NCI-H1092 (cell line): ENCODE measurements at places on chromosomes 16 and 17.

DNA sequence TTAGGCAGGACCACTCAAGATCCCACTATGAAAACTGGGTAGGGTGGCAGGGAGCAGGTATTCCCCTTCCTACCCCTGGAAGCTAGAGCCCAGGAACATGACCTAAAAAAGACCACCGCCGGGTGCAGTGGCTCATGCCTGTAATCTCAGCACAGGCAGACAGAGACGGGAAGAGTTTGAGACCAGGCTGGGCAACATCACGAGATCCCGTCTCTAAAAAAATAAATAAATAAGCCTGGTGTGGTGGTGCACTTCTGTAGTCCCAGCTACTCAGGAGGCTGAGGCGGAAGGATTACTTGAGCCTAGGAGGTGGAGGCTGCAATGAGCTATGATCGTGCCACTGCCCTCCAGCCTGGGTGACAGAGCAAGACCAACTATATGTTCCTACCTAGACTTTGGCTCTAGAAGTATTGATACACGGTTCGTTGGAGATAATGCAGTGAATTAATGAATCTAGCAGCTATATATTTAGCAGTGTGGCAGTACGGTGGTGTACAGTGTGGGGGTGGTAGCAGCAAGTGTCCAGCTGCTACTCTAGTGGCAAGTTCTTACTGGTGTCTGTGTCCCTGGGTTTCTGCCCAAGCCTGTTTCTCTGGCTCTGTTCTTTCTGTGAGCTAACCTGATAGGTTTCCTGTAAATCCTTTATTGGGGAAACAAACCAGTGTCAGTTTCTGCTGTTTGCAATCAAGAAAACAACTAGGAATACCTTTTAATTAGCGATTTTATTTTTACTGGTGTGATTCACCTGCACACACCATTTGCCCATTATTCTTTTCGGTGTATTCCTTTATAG lies 3.3 kb upstream of the USP31 start:
- DNase-seq: no peak

DNA sequence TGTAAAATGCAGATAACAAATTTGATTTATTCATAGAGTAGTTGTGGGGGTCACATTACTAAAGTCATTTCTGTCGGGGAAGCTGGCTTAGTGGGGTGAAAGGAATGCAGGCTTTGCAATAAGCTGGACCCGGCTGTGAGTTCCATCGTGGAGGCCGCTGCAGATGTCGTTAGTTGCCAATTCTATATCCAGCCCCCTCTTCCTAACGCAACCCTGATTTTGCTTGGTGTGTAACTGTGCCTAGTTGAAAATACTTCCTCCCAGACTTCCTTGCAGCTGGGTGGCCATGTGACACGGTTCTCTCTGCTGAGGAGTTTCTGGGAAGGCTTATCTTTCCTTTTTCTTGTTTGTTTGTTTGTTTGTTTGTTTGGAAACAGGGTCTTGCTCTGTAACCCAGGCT lies 4.5 kb downstream of the MFSD6L start:
- no peak for DNase-seq

- no peak for DNase-seq
Measured at GRCh38 chr16:67034487-67034886, 5.5 kb downstream of the CBFB start.

- no peak for DNase-seq
Measured at GRCh38 chr17:46194393-46195216, 1.4 kb upstream of the KANSL1 start.

DNA sequence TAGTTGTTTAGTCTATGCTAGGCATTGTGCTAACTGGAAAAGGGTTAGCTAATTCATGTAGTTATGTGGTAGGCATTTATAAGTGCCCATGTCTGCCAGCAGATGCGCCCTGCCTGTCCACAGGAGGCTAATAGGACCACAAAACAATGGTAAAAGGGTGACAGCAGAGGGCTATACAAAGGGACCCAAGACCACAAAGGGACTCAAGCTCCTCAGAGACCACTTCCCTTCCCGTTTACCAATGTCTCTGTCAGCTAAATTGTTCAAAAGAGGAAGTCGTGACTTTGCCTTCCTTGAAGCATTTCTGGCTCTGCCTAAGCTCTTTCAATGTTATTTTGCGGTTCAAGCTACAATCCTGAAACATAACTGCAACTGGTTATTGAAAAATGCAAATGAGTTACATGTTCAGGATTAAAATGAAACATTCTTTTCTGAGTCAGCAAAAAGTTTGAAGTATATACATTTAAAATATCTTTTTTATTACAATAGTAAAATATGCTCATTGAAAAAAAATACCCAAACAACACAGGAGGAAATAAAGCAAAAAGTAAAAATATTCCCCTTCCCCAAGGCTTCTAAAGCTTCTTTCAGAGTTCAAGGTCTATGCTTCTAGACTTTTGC lies 149.2 kb downstream of the MAF start:
- no peak for DNase-seq

GRCh38 chr17:5758651-5759050 lies 174.3 kb upstream of the NLRP1 start:
- no peak for DNase-seq

DNA sequence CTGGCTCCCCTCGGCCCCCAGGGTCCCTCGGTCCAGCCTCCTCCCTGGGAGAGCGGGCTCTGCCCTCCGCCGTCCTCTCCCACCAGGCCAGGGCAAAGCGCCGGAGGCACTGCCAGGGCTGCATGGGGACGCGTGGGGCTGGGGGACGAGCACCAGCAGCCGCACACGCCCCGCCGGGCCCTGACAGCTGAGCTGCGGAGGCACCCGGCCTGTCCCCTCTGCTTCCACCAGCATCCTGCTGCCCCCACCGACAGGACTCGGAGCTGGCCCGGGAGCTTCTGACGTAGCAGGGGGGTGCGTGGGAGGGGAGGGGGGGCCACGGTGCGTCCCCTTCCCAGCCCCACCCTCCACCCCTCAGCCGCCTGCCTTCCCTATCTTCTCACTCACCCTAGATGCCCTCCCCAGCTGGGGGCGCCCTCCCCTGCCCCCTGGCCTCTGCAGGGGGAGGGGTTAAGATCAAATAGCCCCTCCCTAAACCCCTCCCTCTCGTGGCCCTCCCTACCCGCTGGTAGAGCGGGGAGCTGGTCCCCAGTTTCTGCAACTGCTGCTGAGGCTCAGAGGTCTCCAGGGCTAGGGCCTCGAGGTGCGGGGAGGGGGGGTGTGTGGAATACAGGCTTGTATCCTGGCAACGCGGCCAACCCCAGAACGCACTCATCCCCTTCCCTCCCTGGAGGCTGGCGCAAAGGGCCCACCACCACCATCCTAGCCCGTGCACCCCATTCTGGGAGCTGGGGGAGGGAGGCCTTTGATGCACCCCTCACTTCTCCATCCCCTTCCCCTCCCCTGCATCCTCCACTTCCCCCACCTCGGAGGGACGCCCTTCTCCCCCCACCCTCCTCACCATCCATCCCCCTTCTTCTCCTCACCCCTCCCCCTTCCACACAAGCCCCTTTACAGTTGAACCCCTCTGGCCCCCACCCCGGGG lies 1.0 kb downstream of the SRCIN1 start:
- no peak for DNase-seq

GRCh38 chr17:74840989-74841666 lies 18.6 kb downstream of the GRIN2C start:
- no peak for DNase-seq

DNA sequence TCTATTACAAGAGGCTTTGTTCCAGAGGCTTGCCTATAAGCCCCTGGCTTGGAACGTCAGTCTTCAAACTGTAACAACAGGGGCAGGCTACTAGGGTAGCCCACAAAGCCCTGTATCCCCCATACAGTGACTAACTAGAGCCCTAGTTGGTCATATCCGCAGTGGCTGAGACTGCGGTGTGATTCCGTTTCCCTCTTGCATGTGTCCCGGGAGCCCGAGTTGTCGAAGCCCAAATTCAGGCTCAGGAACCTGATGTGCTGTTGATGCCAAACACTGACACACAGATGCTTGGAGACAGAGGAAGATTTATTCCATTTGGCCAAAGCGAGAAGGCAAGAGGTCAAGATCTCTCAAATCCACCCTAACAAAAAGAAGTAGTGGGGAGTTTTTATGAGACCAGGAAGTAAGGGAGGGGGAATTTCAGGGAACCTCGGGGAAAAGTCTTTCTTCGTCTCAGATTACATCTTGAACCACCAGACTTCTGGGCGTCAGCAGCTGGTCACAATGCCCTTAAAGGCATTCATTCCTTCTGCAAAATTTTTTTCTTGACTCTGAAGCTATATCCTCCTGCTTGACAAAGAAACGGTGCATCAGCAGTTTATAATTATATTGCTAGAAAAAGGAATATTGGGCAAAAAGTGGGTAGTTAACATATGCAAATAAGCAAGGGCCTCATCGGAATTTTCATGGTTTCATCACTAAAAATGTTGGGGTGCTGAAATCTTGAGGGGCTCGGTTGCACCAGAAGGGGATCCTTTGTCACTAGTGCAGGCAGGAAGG lies 879 bp downstream of the SLFN5 start:
- DNase-seq: no peak
